ENCODE measurements at places on chromosomes 16 and 17.

- no peak for DNase-seq
Observed at GRCh38 chr17:2801841-2802240, 5.6 kb downstream of the RAP1GAP2 start.

DNA sequence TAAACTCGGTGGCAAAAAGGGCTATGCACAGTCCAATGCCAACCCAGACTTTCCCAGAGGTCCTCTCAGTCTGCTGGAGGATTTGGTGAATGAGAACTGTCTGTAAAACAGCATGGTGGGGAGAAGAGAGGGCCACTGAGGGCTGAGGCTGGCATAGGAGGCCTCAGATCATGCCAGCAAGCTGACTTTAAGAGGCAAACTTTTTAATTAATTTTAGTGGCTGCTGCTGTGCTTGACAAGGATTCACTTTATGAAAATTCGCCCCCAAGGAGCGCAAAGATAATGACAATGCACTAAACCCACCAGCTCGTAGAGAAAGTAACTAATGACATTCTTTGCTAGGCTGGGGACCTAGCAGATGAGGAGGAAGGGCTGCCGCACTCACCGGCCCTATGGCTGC is 15.0 kb downstream of the ABCC12 start:
- no peak for DNase-seq

GRCh38 chr17:31508288-31509094 is 117.0 kb downstream of the RAB11FIP4 start:
- peak; percentile 71 for DNase-seq

DNA sequence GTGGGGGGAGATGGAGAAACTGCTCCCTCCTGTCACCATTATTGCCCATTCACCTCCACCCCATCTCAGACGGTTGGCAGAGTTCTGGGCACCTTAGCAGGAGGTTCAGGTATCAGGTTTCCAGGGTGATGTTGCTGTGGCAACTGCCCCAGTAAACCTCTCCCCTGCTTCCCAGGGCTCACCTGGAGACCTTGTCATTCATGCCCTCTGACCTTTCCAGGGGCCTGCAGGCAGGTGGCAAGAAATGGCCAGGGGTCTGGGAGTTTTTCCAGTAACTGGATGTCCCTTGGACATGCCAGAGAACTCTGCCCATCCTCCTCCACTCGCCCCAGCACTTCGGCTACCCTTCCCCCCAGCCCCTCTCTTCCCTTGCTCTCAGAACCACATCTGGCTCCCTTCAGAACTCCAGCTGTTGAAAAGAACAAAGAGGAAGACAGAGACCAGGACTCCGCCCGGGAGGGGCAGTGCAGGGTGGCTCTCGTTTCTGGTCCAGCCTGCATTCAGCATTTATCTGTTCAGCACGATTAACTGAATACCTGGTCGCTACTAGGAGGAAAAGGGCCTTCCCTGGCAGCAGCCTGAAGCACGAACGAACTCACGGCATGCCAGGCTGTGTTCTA is 8.5 kb downstream of the MLLT6 start:
- DNase-seq: no peak

DNA sequence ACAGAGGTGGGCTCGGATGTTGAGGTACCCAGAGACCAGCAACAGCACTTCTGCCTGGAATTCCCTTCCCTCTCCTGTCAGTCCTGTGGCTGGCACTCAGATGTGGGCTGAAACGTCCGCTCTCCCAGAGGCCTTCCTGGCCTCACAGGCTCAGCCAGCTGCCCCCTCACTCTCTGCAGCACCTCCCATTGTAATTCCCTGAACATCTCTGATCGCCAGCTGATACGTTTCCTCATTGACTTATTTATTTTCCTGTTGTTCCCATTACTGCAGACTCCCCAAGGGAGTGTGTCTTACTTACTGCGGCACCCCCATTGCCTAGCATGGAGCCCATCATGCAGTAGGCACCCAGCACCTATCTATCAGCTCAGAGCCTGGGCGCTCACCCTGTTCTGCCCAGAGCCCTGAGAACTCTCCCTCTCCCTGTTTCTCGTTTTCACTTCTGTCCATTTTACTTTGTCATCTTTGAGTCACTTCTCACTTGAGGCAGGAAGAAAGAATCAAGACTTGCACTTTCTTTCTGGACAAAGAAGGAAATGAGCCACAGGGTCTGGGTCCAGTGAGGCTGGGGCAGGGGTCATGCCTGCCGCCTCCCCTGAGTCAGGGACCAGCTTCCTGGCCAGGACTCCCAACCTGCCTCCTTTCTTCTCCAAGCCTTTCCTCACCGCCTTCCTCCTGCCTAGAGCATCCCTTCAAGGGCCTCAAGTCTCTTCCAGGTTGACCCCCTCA is 10.2 kb downstream of the CDH5 start:
- DNase-seq: no peak

DNA sequence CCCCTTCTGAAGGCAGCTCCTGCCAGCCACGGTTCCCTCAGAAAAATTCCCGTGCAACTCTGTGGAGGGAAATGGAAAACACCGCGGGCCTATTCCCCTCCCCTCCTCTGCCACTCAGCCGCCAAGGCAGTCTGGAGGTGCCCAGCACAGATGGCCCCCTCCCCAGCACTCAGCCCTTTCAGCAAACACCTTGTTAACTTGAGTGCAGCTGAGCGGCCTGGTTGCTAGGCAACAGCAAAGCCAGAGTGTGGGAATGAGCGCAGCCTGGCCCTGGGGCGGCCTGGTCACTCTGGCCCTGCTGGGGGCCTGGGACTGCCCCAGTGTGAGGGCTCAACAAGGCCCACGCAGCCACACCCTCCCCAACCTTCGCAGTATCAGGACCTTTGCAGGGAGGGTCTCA is 32.8 kb downstream of the CACNA1G start:
- no peak for DNase-seq

GRCh38 chr17:78717431-78717980 is 64.6 kb downstream of the CYTH1 start:
- no peak for DNase-seq

- no peak for DNase-seq
Observed at GRCh38 chr17:39627712-39628516, 1.2 kb downstream of the PPP1R1B start.

GRCh38 chr17:79844869-79845600 is 5.8 kb upstream of the CBX4 start:
- DNase-seq: peak; percentile 88

GRCh38 chr17:1697681-1698080 is 12.5 kb downstream of the TLCD2 start:
- DNase-seq: no peak

DNA sequence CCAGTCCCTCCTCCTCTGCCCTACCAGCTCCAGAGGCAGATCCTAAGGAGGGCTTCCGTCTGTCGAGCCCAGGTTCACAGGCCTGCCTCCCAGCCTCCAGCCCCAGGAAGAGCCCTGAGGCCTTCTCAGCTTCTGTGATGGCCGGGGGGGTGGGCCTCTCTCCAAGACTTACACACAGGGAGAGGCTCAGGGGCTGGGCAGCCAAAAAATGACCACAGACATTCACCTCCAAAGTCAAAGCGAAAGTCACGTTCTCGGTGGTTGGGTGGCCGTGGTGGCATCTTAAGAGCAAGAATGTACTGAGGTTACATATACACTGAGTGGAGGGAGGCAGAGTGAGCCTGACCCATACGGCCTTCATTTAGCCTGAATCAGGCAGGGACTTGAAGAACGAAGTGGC is 119.1 kb downstream of the CCDC182 start:
- no peak for DNase-seq

DNA sequence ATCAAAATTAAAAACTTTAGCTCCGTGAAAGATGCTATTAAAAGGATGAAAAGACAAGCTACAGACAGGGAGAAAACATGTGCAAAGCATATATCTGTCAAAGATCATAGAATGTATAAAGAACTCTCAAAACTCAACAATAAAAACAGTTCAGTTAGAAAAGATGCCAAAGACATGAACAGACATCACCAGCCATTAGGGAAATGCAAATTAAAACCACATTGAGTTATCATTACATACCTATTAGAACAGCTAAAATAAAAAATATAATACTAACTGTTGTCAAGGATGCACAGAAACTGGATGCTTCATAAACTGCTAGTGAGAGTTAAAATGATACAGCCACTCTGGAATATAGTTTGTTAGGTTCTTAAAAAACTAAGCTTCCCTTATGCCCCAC is 58.8 kb downstream of the NFATC3 start:
- no peak for DNase-seq

DNA sequence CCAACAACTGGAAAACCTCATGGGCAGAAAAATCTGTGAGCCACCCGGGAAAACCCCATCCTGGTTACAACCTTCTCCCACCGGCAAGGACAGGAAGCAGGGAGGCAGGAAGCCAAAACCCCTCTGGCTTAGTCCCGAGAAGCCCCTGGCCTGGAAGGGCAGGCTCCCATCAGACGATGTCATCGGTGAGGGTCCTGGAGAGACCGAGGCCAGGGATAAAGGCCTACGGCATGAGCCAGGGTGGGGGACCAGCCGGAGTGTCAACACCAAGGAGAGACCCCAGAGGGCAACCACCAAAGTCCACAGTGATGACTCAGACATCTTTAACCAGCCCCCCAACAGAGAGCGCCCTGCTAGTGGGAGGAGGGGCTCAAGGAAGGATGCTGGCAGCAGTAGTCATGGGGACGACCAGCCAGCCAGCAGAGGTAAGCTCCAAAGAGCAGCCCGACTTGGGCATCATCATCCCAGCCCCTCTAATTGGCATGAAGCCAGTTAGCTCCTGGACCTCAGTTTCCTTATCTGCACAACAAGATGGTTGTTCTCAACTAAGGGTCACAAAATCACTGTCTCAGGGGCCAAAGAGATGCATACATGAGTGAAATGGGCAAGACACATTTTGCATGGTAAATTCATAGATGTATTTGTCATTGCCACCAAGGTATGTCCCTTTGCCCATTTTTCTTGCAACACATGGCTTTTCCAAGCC is 190.7 kb downstream of the KATNIP start:
- no peak for DNase-seq

GRCh38 chr17:34542700-34543336 is 36.6 kb upstream of the TMEM132E start:
- DNase-seq: peak; percentile 42

GRCh38 chr16:76118344-76118743 is 158.9 kb upstream of the CNTNAP4 start:
- DNase-seq: no peak

- no peak for DNase-seq
Observed at GRCh38 chr17:16918443-16918842, 53.5 kb downstream of the TNFRSF13B start.

DNA sequence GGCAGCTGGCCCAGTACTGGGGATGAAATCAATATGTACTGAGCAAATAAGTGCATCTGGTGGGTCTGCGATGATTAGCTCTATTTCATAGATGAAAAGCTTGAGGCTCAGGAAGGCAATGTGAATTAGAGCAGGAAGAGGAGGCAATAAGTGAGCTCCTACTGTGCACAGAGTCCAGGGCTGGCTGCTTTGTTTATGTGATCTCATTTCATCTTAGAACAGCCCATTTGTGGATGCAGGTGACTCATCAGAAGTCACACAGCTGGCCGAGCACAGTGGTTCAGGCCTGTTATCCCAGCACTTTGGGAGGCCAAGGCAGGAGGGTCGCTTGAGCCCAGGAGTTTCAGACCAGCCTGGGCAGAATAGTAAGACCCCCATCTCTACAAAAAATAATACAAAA is 7.1 kb downstream of the TMEM114 start:
- DNase-seq: no peak

DNA sequence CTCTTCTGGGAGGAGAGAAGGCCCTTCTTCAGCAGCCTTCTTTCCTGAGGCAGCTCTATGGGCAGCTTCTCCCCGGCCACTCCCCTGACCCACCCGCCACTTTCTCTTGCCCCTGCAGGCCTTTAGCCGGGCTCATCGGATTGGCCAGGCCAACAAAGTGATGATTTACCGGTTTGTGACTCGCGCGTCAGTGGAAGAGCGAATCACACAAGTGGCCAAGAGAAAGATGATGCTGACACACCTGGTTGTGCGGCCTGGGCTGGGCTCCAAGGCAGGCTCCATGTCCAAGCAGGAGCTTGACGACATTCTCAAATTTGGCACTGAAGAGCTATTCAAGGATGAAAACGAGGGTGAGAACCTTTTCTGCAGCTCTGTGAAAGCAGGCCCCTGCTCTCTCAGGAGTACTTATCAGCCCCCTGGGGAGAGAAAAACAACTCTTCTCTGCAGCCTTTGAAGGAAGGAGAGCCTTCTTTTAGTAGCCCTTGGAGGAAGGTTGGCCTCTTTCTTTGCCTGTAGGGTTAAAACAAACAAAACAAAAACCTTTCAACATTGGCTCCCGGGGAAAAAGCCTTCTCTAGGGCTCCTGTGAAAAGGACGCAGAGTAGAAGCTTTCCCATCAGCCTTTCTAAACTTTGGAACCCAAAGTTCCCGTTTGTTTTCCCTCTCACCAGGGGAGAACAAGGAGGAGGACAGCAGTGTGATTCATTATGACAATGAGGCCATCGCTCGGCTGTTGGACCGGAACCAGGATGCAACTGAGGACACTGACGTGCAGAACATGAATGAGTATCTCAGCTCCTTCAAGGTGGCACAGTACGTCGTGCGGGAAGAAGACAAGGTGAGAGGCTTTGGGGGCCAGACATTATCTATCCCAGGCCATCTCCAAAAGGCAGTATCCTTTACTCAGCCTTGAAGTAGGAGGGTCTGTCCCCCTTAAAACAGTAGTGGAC is 12.7 kb downstream of the RNF227 start:
- no peak for DNase-seq

- no peak for DNase-seq
Observed at GRCh38 chr17:82015311-82015971, 7.2 kb downstream of the CENPX start.

DNA sequence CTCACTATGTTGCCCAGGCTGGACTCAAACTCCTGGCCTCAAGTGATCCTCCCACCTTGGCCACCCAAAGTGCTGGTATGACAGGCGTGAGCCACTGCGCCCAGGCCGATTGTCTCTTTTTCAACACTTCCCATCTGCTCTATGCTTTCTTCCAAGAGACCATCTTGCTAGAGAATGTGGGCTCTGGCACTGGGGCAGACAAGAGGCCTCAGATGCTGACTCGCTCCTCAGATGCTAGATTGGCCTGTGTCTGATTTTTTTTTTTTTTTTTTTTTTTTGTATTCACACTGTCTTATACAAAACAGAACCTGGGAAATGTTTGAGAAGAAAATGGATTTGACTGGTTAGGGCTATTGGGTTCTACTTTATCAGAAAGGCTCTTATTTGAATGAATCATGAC is 58.2 kb downstream of the CYB5D2 start:
- no peak for DNase-seq

DNA sequence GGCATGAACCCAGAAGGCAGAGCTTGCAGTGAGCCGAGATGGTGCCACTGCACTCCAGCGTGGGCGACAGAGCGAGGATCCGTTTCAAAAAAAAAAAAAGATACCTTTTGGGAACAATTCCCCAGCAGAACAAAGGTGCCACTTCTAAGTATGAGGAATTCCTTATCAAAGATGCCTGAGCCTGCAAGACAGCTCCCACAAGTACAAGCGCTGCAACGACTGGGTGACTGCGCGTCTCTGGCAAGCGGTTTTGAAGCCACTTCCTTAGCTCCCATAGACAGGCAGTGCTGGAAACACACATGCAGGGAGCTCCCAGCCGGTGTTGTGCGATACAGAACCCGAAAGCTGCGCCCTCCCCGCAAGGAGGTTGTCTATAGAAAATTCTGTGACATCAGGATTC is 60.5 kb downstream of the ADCY9 start:
- no peak for DNase-seq

GRCh38 chr16:80092681-80093080 is 448.1 kb upstream of the DYNLRB2 start:
- no peak for DNase-seq

GRCh38 chr16:67082891-67083290 is 26.9 kb upstream of the PHAF1 start:
- no peak for DNase-seq
